Stimulated activated CD4-positive, alpha-beta T cell treated with anti-CD3 and anti-CD28 coated beads, Interleukin-2, amount 100 ng/mL, for 4 hours (primary cell): ENCODE measurements at places on chromosomes 7 and 10.

DNA sequence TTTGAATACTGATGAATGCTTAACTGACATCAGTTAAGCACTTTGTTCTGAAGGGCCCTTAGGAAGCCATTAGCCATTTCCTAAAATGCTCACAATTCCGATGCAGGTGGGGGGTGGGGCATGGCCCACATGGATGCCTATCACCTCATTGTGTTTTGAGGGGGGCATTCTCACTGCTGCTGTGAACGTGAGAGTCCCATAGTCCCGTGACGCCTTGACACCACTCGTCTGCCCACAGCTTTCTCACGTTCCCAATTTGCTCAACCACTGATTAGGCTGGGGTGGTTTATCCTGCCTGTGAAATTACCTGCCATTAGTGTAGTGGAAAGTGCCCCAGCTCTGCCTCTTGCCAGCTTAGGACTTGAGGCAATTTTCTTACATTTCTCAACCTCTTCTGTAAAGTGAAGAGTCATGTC is 31.9 kb downstream of the DUSP5 start:
- no peak for DNase-seq

GRCh38 chr7:21137640-21138039 is 290.2 kb upstream of the SP4 start:
- DNase-seq: no peak

GRCh38 chr10:20552382-20552781 is 344.7 kb downstream of the NEBL start:
- DNase-seq: no peak

GRCh38 chr10:128825626-128826025 is 641.4 kb upstream of the MGMT start:
- DNase-seq: no peak

- DNase-seq: no peak
Measured at GRCh38 chr7:99070361-99070760, 73.5 kb downstream of the SMURF1 start.

DNA sequence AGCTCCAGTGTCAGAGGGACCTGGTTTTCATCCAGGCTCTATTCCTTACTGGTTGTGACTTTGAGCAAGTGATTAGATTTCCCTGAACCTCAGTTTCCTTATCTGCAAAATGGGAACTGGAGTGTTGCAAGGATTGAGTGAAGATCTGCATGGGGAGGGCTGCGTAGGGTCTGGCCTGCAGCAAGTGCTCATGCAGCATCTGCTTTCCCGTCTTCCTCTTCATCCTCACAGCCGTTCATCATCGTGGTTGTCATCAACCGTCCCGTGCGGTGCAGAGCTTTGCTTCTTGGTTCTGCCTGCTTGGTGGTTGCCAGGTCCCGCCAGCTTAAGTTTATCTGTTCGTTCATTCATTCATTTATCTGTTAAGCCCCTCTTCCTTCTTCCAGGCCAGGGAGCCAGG is 135.0 kb downstream of the GRK5 start:
- DNase-seq: no peak

DNA sequence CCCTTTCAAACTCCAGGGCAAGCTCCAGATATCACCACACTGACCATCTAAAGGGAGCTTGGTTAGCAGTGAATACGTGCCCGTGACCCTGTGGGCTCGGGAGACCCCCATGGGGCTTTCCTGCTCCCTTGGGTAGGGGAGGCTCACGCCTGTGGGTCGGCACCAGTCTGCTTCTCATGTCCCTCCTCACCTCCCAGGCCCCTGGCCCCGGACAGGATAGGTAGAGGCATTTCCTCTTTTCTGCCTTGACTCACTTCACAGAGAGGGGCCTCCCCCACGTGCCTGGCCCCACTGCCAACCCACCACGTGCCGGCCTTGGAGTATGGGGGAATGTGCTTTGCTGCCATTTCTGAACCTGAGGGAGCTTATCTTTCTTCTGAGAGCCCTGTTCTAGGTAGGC is 131.3 kb upstream of the FAM20C start:
- no peak for DNase-seq

GRCh38 chr7:25014756-25015155 is 34.8 kb upstream of the OSBPL3 start:
- DNase-seq: no peak

- no peak for DNase-seq
Measured at GRCh38 chr7:436367-437128, 83.1 kb downstream of the PDGFA start.

DNA sequence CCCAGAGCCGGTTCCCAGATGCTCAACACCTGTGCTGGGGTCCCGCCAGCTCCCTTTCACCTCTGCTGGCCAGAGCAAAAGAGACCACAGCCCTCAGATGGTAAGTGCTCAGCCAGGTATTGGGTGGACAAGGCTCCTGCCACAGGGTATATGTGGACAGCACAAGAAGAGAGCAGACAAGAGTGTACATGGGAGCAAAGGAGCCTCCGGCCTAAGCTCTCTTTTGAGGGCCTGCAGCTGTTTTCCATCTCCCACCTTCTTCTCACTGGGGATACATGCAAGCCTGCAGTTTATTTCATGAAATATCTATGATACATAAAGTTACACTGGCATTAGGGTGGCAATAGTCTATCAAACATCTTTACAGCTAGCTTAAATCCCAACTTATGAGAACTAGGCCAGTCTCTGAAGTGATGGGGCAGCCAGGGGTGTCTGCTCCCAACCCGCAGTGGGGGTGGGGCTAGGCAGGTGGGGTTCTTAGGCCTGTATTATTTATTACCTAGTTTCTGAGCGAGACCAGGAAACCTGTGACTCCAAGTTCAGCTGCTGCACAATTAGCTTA is 50.4 kb upstream of the DDC start:
- no peak for DNase-seq

DNA sequence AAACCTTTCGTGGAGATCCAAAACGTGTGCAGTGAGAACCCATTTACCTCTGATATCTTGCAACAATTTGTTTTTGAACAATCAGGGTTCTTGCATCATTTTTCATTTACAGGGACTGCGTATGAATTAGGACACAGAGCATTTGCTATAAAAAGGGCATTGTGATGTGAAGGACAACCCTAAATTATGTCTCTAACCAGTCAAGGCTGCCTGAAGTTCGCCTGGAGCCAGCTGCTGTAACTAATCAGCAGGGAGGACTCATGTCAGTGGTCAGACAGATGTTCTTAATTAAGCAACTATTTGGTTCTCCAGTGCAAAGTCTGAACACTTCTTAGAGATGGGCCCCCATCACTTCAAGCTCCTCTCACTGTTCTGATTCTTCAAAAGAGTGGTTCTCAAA is 674.8 kb downstream of the KCNMA1 start:
- DNase-seq: no peak

- DNase-seq: no peak
Measured at GRCh38 chr10:110141185-110141584, 66.2 kb upstream of the MXI1 start.

- no peak for DNase-seq
Measured at GRCh38 chr10:102872163-102872562, 2.9 kb downstream of the AS3MT start.

GRCh38 chr7:25855854-25856782 is 295.9 kb upstream of the NFE2L3 start:
- no peak for DNase-seq

GRCh38 chr10:16429539-16429938 is 7.3 kb upstream of the PTER start:
- DNase-seq: no peak

GRCh38 chr7:111752022-111752582 is 189.8 kb upstream of the IMMP2L start:
- peak; percentile 9 for DNase-seq

GRCh38 chr7:78018641-78019446 is 220.3 kb downstream of the PHTF2 start:
- DNase-seq: no peak

DNA sequence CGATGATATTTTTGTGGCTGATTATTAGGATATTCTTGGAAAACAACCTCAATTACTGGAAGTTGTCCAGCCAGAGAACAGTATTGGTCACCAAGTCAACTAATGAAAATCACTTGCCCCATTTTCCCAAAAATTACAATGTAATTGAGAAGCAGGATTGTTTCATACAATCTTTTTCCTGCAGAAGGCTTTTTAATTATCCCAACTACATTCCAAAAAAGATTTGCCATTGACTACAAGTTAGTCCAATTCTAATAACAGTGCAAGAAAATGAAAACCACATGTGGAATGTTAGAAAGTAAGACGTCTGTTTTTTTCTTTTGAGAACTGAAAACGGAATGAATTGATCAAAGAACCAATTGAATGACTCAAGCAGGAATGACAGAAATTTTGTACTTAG is 1195.8 kb downstream of the SORCS1 start:
- no peak for DNase-seq

GRCh38 chr10:122054048-122055025 is 65.4 kb downstream of the TACC2 start:
- DNase-seq: no peak

GRCh38 chr10:102433619-102434046 is 1.3 kb upstream of the CUEDC2 start:
- DNase-seq: no peak

DNA sequence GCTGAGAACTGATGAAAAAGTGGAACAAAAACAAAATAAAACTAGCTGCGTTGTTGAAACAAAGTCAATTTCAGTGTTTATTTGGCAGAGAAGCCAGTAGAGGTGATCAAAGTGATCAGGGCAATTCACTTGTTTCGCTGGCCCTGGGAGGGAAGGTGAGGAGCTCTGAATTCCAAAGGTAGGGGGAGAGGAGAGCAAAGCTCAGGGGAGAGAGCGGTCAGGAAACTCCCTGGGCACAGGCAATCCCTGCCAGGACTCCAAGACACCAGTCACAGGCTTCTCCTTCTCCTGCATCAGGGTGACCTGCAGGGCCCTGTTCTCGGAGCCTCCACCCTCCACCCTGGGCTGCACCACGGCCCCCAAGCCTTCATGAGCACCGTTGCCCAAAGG is 6.8 kb upstream of the KIAA1217 start:
- DNase-seq: no peak
